ENCODE measurements at places on chromosomes 6 and 20.

DNA sequence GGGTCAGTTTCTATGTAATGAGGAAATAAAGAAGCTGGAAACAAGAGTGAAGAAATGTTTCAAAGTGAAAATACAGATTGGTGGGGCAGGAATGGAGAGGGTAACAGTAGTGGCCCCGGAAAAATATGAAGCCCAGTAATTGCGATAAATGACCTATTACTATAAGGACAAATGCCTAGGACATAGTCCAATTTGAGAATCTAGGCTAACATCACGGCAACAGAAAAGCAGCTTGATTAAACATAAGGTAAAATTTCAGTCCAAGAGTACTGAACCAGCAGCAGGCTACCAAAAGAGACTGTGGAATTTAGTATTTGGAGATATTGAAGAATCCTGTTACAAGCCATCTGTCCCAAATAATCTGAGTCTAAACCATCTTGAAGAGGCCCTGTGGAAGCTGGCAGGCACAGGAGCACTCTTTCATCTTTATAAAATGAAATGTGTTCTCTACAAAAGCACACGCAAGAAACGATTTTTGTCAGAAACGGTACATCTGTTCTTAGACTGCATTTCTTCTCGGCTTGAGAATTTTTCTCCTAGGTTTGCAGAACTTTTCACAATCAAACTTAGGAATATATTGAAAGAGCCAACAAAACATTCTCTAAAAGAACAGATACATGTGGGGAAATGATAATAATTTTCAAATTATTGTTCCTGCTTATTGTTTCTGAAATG, 49.3 kb downstream of the ELOVL5 start:
- no peak for DNase-seq

DNA sequence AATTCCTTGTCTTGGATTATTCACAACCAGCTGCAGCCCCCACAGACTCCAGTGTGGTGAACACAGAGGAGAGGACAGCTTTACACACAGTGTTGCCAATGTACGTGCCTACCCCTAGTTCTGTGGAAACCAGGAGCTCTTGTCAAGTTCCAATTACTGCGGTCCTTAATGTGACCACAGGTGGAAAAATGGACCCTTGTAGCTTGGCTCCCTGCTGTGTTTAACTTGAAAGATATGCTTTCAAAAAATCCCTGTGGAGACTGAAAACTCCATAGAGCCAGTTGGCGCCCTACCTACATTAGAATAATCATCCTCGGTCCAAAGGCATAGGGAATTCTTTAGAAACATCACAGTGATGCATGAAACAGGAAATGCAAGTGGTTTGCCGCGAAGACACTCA, 118.3 kb upstream of the SLC22A23 start:
- no peak for DNase-seq

- no peak for DNase-seq
Observed at GRCh38 chr6:137045222-137045789, 541 bp upstream of the IL20RA start.

GRCh38 chr6:68328156-68328555, 306.9 kb upstream of the ADGRB3 start:
- no peak for DNase-seq

DNA sequence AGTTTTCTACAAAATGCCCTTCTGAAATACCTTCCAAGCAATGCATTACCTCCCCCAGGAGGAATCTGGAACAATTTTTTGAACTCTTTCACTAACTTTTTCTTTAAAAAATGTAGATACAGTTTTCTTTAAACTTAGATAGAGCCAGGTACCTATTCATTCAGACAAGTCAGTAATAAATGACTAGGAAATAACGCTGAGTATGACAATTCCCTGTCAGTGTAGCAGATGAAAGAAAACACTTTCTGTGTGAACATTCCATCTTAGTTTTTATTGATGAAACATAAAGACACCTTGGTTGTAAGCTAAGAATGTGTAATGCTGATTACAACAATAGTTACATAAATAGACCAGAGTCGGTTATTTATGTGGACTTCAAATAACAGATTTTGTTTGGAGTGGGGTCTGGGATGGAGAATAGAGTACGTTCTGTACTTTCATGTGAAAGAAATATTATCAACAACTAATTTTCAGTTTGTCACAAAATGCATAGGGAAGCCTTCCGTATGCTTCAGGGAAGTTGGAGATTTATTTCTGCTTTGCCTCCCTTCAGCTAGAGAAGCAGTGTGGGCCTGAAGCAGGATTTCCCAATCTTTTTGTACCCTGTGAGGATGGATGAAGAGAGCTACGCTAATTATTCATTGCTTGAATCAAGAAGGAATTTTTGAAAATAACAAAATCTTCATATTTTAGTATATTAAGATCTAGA, 19.2 kb upstream of the QKI start:
- DNase-seq: peak; percentile 34

DNA sequence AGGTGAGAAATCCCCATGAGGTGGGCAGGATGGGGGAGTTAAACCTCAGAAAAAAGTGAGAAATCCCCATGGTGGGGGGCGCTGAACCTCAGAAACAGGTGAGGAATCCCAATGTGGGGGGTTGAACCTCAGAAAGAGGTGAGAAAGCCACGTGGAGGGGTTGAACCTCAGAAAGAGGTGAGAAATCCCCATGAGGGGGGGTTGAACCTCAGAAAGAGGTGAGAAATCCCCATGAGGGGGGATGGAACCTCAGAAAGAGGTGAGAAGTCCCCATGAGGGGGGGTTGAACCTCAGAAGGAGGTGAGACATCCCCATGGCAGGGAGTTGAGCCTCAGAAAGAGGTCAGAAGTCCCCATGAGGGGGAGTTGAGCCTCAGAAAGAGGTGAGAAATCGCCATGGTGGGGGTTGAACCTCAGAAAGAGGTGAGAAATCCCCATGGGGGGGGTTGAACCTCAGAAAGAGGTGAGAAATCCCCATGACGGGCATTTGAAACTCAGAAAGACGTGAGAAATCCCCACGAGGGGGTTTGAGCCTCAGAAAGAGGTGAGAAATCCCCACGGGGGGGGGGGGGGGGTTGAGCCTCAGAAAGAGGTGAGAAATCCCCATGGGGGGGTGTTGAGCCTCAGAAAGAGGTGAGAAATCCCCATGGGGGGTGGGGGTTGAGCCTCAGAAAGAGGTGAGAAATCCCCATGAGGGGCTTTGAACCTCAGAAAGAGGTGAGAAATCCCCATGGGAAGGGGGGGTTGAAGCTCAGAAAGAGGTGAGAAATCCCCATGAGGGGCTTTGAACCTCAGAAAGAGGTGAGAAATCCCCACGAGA, 14.3 kb upstream of the GOPC start:
- peak; percentile 13 for DNase-seq

GRCh38 chr6:89311853-89312531, 3.1 kb downstream of the GABRR2 start:
- DNase-seq: peak; percentile 49

DNA sequence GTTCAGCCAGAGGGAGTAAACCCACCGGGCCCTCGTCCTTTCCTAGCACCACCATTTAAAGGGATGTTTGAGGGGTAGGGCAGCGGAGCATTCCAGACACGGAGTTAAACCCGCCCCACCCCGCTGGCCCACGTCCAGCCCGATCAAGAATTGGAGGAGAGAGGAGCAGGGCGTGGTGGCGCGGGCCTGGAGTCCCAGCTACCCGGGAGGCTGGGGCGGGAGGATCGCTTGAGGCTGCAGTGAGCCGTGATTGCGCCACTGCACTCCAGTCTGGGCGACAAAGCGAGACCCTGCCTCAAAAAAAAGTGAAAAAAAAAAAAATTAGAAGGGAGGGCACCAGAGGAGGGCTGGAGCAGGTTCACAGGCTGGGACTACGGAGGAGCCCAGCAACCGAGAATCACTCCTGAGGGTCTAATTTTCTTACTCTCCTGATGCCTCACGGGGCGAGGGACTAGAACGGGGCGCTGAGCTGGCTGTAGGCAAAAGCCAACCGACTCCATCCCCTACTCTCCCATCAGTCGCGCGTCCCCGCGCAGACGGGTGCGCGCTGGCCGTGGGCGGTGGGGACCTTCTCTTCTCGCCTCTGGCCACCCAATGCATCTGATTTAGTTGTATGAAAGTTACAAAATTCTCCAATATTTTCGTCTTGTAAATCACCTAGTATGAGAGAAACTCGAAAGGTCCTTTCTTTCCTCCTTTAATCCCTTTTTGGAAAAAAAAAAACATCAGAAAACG, 6.1 kb upstream of the HSPA1B start:
- peak; percentile 78 for DNase-seq

DNA sequence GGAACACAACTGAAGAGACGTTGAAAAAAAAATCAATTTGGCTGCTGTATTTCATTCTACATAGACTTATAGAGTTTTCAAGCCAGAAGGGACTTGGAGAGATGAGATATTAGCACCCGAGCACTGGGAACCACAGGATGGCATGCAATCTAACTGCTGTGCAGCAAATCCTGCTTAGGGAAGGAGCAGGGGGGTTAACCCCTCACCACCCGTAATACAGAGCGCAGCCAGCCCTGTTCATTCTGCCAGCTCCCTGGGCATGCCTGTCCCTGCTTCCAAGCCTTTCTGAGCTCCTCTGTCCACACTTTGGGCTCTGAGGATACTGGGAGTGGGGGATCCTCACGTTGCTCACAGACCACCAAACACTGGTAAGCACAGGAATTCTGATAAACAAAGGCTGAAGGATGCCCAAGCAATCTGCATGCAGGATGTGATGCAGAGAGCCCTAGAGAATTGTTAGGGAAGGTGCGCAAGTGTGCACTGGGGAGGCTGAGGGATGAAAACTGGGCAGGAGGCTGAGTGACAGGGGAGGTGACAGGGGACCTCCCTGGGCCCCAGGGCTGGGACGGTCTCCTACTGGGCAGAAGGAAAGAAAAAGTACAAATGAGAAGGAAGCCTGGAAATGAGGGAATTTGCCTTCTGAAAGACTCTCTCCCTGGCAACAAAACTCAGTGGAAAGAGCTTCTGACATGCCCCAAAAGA, 34.0 kb downstream of the CPNE5 start:
- DNase-seq: no peak

GRCh38 chr6:78916411-78916810, 49.1 kb downstream of the IRAK1BP1 start:
- no peak for DNase-seq

- DNase-seq: no peak
Observed at GRCh38 chr6:28794175-28795002, 129.4 kb downstream of the TRIM27 start.

DNA sequence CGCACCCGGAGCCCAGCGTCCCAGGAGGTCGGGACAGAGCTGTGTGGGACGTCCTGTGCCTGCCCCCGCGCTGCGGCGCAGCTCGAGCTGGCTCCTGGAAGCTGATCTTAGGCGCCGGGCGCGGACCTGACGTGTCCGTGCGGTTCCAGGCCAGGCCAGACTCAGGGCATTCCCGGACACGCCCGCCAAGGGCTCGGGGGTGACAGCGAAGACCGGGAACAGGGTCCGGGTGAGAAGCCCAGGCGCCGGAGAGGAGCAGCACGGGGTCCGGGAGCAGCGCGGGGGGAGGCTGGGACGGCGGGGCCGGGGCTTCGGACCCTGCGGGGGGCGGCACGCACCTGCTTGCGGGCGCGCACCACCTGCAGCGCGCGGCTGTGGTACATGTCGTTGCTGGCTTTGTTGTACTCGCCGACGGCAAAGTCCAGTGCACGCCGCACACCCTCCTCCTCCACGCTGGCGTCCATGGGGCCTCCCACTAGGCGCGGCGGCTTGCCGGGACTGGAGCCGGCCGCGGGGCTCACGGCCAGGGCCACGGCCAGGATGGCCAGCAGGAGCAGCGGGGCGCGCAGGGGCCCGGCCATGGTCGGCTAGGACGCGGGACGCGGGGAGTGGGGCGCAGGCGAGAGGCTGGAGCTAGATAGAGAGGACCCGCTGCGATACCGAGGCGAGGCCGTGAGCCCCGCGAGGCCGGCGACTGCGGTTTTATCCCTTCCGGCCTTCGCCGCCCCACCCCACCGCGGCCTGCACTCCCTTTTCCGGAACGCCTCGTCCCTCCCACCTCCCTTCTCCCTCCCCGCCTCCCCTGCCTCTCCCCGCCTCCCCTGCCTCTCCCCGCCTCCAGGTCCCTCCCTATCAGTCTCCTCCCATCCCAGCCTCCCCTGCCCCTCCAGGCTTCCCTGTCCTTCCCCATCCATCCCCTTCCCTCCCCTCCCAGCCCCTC, at the start of gene CST3:
TSS of gene CST3 (minus strand) at position 674 of the 940 bp plus-strand sequence. CDS start at position 581, 93 bp downstream.
- peak; percentile 85 for DNase-seq

GRCh38 chr6:47473791-47474346, 3.7 kb upstream of the CD2AP start:
- DNase-seq: no peak

DNA sequence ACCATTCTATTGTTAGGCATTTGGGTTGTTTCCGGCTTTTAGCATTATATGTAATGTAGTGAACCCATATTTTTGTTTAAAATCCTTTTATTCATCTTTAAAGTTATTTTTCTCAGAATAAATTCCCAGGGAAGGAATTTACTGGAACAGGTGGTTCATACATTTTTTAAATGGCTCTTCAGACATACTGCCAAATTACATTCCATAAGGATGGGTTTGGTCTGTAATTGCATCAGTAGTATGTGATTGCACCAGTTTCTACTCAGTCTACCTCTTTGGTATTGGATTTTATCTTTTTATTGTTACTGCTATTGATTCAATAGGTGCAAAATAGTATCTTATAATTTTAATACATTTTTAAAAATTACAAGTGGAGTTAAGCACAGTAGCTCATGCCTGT, 27.2 kb downstream of the BRPF3 start:
- no peak for DNase-seq

GRCh38 chr6:45416700-45417099, 39.0 kb upstream of the SUPT3H start:
- DNase-seq: no peak

GRCh38 chr6:2719093-2719455, 31.6 kb downstream of the MYLK4 start:
- DNase-seq: no peak

DNA sequence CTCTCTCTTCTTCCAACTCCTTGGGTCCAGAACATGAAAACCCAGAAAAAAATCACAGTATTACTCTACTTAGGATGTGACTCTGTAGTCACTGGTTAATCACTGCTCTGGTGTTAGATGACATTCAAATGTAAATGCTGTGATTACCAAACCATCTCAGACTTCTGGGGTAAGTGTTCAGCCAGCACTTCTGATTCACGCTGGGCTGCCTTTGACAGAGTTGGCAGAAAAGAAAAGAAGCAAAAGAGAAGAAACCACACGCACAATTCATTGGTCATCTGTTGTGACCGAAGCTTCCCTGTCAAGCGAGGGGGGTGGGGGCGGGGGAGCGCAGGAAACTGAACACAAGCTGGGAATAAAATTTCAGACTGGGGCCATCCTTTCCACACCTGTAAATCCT, 82.7 kb downstream of the PSMG4 start:
- DNase-seq: peak; percentile 90

DNA sequence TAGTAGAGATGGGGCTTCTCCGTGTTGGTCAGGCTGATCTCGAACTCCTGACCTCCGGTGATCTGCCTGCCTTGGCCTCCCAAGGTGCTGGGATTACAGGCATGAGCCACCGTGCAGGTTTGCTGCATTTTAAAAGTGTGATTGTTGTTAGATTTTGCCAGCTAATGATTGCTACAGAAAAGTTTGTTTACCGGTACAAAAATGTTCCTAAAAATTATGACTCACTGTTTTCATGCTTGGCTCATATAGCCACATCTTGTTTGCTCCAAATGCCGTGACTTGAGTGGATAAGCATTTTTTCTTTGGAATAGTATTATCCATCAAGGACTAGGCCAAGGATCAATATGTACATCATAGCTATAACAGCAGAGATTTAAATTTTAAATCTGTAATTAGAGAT, 24.3 kb downstream of the LRRN4 start:
- no peak for DNase-seq

GRCh38 chr20:61878478-61879302, 187.0 kb downstream of the TAF4 start:
- no peak for DNase-seq

- DNase-seq: no peak
Observed at GRCh38 chr6:40425192-40425919, 161.8 kb downstream of the LRFN2 start.
